ENCODE measurements at places on chromosomes 5 and 9.

GRCh38 chr9:37017546-37017945 lies 16.5 kb downstream of the PAX5 start:
- DNase-seq = no peak

DNA sequence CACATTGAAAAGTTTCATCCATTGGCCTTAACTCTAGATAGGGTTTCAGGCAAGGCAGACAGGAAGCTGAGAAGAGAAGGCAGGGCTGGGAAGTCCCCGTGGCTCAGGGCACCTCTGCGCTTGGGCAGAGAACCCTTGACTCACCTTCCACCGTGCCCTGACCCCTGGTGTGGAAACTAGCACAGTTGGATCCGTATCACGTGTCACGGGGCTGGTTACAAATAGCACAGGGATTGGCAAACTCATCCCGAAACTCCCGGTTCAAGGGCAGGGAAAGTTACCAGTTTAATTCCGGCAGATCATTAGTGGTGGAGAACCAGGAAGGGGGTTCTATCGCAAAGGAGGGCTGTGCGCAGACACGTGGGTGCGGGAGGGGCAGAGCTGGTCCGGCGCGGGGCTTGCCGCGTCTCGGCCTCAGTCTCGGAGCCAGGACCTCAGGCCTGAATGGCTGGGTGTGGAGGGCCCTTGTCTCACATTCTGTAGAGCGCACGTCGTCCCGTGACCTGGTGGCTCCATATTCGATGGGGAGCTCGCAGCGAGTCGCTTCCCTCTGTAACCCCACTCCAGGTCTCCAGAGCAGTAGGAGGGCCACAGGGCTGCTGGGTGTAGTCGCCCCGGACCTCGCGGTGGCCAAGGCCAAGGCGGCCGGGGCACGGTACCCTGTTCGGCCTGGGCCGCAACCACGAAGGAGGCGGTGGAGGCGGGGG lies 771 bp upstream of the TMEM171 start:
- peak; percentile 14 for DNase-seq

DNA sequence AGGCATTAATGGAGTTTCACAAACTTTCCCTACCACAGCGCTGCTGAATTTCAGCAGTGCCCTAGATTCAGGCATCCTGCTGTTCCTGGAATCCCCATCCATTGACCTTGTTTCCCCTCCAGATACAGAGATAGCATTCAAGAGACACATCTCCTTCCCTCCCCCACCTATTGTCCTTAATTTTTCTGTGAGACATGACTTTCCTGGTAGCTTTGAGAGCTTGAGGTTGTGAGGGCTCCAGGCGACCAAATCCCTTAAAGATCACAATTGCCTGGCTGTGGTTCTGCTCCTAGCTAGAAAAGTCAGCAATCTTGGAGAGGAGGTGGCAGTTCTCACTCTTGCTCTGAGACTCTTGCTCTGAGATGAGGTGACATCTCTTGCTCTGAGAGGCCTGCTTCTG lies 48.0 kb downstream of the PRR16 start:
- DNase-seq = no peak

DNA sequence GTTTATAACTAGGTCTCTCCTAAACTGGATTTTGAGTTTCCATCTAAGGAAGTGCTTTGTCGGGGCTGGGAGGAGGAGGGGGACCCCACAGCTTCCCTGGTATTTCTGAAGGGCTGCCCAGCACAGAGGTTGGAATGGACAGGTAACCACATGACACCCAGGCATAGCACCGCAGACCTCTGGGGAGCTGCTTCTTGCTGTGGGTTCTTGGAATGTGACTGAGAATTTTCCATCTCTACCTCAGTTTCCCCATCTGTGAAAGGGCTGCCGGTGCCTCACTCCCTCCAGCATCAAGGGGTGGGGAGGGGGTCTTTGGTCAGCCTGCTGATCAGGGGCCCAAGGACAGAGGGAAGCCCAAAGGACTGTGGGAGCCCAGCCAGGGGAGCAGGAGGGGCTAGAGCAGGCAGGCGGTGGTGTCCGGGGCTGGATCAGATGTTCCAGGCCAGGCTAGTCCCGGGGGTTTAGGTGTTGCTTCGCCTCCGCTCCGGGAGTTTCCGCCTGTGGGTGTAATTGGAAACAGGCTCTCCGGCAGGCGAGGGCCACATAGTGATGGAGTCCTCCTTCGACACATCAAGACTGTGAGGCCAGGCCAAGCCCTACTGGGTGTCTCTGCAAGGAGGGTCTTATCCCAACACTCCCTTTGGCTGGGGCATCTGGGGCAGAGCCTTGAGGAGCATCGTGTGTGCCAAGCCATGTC lies 3.3 kb downstream of the OLFML2A start:
- DNase-seq = no peak

DNA sequence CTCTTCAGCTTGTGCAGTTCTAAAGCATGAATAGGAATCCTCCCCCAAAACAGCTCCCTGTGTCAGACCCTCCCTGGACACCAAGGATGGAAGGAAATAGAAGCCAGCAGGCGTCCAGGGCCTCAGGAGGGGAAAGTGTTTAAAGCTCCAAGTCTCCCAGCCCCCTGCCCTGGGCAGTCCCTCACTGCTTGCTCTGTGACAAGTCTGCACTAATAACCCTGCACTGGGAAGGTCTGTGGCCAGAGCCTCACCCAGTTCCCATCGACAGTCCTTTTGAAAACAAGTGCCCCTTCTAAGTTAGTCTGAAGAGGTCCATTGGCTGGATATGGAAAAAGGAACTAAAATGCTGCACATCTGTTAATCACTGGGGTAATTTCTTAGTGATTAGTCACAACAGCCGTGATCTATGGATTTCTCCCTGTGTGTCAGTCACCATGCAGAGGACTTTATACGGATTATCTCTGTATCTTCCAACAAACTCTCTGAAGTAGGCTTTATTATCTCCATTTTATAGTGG lies 195.3 kb downstream of the FBXL7 start:
- no peak for DNase-seq

DNA sequence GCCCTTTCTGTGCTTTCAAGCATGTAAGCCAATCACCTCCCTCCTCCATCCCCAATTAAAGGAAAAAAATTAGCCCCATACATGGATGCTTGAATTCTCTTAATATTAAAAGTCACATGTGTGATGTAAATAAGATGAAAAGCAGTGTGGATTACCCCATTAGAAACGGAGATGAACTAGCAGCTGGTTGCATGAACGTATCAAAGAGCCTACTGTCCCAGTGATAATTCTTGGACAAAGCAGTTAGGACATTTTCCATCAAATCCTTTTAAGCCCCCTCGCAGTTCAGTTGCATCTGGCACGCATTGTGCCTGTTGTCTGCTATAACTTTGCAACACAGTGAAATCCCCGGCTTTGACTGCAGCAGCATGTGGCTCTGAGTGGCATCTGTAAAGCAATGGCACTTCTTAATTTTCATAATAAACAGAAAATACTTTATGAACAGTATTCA lies 285.6 kb downstream of the FBXL7 start:
- DNase-seq = no peak

DNA sequence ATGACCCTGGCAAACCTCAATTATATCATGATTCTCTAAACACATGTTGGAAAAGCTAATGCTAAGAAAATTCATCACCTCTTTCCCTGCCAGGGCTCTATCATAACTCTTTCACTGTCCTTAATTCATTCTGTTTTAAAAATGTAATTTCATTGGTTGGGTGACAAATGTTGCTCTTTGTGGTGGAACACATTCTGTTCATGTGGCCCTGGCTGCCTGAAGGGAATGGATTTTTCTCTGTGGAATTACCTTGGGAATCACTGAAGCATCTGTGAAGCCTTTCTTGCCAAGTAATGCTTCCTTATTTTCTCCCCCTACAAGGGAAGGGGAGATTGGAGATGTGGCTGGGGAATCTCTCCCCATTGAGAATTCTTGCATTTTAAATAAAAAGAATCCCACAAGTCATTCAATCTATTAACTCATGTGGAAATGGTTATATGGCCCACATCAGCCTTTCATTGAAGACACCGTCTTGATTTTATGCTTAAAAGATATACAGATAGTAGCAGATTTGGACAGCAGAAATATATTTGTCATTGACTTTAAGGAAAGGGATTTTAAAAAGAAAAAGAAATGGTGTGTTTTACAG lies 201.8 kb upstream of the NMUR2 start:
- DNase-seq = no peak

GRCh38 chr9:14485366-14485765 lies 171.4 kb upstream of the NFIB start:
- DNase-seq = no peak

- DNase-seq = no peak
Observed at GRCh38 chr5:83323557-83324180, 147.9 kb upstream of the VCAN start.

- no peak for DNase-seq
Observed at GRCh38 chr5:1288439-1289335, 6.2 kb downstream of the TERT start.

- no peak for DNase-seq
Observed at GRCh38 chr5:168317521-168318147, 26.2 kb downstream of the WWC1 start.

GRCh38 chr5:169298193-169298592 lies 2.7 kb downstream of the SLIT3 start:
- DNase-seq = no peak

GRCh38 chr9:73412874-73413273 lies 261.2 kb downstream of the ANXA1 start:
- no peak for DNase-seq

GRCh38 chr9:100856238-100856637 lies 172.3 kb upstream of the PLPPR1 start:
- no peak for DNase-seq

DNA sequence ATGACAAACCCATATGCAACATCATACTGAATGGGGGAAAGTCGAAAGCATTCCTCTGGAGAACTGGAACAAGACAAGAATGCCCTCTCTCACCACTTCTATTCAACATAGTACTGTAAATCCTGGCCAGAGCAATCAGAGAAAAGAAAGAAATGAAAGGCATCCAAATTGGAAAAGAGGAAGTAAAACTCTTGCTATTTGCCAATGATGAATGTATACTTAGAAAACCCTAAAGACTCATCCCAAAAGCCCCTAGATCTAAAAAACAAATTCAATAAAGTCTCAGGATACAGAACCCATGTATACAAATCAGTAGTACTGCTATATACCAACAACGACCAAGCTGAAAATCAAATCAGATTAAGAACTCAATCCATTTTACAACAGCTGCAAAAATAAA lies 66.9 kb downstream of the SPATA31C2 start:
- no peak for DNase-seq

DNA sequence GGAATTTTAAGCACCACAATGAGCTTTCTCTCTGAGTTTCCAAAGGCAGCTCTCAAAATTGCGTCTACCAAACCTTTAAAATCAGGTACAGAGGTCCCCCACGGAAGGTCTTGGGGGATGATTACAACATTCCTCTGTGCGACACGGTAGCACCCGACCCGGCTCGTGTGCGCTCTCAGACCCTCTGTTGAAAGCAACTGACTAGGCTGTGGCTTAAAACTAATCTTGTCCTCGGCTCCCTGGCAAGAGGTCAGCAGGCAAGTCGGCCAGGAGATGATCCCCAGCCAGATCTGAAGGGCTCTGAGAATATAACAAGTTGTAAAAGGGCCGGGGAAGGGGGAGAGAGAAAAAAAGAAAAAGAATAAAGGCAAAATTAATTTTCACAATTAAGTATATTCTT lies 92.6 kb upstream of the LMX1B start:
- no peak for DNase-seq

DNA sequence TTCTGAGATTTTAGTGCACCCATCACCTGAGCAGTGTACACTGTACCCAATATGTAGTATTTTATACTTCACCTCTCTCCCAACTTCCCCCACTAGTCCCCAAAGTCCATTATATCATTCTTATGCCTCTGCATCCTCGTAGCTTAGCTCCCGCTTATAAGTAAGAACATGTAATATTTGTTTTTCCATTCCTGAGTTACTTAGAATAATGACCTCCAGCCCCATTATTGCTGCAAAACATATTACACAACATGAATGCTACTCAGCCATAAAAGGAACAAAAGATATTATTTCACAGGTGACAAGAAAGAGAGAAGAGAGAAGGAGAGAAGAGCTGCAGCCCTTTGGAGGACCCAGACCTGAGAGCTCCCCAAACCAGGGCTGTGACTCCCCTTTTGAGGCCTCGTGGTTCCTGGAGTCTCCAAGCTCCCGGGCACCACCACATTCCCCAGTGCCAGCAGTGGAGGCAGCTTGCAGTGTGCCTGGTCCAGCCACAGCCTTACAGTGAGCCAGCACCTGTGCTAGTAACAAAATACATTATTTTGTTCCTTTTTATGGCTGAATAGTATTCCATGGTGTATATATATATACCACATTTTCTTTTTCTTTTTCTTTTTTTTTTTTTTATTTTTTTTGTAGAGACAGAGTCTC lies 194.5 kb upstream of the DAB2 start:
- DNase-seq = no peak

DNA sequence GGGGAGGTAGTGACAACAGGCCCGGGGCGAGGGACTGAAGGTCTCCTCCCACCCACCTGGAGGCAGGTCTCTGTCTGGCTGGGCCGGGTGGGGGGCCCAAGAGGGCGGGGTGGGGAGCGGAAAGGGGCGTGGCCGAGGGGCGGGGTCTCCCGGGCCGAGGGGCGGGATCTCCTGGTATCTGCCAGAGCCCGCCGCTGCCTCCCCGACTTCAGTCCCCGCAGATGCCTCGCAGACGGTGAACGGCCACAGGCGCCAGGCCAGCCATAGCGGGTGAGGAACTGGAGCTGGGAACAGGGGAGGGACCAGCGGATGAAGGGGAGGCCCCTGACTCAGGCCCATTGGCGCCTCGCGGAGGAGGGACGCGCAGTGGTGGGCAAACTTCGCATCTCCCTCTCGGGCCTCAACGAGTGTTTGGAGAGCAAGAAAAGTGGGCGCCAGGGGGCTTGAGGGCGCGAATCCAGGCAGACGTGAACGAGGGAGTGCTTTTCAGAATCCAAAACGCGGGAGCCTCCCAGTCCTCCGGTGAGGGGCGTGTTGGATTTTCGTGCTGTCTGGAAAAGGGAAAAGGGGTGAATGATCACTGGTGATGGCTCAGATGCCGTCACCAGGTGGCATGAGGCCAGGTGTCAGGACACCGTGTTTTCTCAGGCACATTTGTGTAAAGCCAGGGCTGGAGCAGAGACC lies at the start of gene ADGRD2:
ADGRD2 (plus strand) TSS at position 211 of the 684 bp plus-strand sequence. CDS start 1,216 bp downstream, outside the sequence.
- DNase-seq = no peak

GRCh38 chr9:10704720-10705119 lies 91.9 kb upstream of the PTPRD start:
- DNase-seq = no peak

DNA sequence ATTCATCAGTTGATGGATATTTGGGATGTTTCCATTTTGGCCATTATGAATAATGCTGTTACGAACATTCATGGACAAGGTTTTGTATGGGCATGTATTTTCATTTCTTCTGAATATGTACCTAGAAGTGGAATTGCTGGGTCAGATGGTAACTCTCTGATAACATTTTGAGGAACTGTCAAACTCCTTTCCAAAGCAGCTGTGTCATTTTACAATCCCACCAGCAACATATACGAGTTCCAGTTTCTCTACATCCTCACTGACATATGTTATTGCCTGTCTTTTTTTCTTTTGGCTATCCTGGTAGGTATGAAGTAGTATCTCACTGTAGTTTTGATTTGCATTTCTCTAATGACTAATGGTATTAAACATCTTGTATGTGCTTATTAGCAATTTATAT lies 86.7 kb downstream of the PRKACG start:
- no peak for DNase-seq

- DNase-seq = peak; percentile 38
Observed at GRCh38 chr5:139637438-139638089, 10.6 kb upstream of the CXXC5 start.

- DNase-seq = no peak
Observed at GRCh38 chr5:17806818-17807468, 172.7 kb downstream of the TAF11L14 start.

GRCh38 chr5:148145916-148146315 lies 22.4 kb upstream of the SPINK14 start:
- DNase-seq = no peak

Data from activated CD4-positive, alpha-beta T cell treated with anti-CD3 and anti-CD28 coated beads, Interleukin-10, Interleukin-2, amounts not matched to agents 100 ng/mL and 50 ng/mL, durations not matched to agents 16 hours and 8 hours (primary cell).